ENCODE measurements at places on chromosomes 7 and 10. TPM values are rescaled to one million over a fixed set of nuclear protein-coding genes. Genes with fewer than 3 reads are reported as not detected.

DNA sequence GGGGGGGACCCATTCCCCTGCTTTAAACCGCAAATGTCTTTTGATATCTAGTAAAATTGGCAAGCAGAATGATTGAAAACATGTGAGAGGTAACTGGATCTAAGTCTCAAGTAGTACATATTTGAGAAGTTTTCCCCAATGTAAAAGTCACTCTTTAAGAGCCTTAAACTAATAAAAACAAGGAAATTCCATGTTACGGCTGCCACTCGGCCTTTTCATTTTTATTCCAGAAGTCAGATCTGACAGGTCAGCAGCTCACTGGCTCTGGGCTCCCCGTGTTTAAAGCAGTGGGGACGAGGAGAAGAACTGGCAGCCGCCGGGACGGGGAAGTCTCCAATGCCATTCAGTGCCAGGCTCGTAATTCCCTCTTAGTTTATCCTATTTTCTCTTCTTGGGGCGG, 80.7 kb downstream of the CUX1 start:
- DNase-seq = no peak

DNA sequence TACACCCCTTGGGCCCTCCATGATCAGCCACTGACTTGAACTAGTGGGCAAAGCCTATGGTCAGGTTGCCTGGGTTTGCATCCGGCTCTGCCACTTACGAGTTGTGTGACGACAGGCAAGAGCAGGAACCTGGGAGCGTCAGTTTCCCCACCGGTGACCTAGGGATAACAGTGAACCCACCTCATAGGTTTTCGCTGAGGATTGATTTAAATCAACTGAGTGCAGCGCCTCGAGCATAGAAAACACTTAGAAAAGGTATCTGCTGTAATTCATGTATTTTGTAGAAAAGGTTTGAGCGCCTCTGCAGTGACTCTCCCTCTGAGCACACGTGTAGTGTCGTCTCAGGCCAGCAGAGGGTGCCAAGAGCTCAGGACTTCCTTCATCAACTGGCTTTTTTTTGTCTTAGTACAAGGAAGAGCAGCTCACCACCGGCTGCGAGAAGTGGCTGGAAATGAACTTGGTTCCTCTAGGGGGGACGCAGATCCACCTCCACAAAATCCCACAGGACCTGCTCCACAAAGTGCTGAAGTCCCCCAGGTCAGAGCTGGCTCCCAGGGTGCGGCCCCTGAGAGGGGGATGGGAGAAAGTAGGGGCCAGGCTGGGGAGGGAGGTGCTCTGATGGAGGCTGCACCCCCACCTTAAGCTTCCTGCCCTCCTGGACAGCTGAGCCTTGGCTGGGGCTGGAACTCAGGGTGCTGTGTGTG, 27.7 kb downstream of the BTBD16 start:
- DNase-seq = peak; percentile 77

DNA sequence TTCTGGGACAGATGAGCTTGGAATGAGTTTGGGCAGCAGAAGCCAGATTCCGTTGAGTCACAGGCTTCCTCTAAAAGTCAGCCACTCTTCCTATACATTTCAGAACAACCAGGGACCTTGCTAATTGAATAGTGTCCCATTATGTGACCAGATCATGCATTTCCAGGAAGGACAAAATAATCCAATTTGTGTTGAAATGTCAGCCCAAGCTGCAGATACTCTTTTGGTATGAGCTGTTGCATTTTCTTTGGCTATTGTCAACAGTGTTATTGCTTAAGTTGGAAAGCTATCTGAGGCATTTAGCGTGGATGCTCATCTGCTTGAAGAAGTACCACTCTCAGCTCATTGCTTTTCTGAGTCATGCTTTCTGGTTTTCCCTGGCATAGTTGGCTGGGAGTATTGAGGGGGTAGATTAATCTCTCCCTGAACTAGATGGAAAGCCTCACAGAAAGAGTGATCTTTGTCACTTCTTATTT, 223.7 kb upstream of the HABP2 start:
- peak; percentile 46 for DNase-seq

Gene CCT6A
- 1,301 TPM for total RNA-seq

DNA sequence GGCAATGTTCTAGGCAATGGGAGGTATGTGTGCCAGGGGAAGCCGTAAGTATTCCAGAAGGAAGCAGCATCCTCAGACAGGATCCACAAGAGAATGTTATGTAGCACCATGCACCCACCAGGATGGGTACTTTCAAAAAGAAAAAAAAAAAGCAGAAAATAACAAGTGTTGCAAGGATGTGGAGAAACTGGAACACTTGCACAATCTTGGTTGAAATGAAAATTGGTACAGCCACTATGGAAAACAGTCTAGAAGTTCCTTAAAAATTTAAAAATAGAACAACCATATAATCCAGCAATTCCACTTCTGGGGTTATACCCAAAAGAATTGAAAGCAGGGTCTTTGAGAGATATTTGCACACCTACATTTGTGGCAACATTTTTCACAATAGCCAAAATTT, 20.2 kb downstream of the C10orf71 start:
- DNase-seq = no peak

DNA sequence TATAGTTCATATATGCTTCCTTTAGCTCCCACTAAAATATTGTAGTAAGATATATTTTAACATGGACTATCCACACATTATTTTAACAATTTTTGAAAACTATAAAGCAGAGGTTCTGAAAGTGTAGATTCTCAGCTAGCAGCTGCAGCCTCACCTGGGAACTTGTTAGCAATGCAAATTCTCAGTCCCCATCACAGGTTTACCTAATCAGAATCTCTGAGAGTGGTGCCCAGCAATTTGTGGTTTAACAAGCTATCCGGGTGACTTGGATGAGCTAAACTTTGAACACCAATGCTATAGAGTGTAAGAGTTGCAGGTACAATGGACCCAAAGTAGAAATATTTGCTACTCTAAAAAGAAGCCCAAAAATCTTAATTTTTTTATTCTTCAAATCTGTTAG, 99.8 kb upstream of the MDFIC start:
- no peak for DNase-seq

Gene CAV1
- 514 TPM for total RNA-seq

GRCh38 chr10:13743101-13743693, 156.4 kb downstream of the PRPF18 start:
- no peak for DNase-seq

- DNase-seq = no peak
Measured at GRCh38 chr10:119138346-119139306, 26.9 kb downstream of the SFXN4 start.

GRCh38 chr7:107355616-107356015, 114.2 kb upstream of the GPR22 start:
- no peak for DNase-seq

DNA sequence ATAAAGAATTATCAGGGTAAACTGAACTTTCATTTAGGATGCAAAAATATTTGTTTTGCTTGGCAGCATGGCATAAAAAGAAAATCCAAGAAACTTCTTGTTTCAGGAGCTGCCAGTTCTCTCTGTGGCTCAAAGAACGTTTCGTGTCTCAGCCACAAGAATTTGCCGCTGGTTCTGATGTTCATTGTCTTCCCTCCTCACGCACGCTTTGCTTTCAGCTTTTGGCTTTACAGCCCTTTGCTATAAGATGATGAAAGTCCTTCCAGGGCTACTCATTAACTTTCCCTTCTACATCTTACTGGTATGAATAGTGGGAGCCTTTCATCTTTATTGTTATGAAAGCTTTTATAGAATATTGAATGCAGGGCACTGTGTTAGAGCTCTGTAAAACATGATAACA, 124.7 kb downstream of the BICC1 start:
- peak; percentile 73 for DNase-seq

DNA sequence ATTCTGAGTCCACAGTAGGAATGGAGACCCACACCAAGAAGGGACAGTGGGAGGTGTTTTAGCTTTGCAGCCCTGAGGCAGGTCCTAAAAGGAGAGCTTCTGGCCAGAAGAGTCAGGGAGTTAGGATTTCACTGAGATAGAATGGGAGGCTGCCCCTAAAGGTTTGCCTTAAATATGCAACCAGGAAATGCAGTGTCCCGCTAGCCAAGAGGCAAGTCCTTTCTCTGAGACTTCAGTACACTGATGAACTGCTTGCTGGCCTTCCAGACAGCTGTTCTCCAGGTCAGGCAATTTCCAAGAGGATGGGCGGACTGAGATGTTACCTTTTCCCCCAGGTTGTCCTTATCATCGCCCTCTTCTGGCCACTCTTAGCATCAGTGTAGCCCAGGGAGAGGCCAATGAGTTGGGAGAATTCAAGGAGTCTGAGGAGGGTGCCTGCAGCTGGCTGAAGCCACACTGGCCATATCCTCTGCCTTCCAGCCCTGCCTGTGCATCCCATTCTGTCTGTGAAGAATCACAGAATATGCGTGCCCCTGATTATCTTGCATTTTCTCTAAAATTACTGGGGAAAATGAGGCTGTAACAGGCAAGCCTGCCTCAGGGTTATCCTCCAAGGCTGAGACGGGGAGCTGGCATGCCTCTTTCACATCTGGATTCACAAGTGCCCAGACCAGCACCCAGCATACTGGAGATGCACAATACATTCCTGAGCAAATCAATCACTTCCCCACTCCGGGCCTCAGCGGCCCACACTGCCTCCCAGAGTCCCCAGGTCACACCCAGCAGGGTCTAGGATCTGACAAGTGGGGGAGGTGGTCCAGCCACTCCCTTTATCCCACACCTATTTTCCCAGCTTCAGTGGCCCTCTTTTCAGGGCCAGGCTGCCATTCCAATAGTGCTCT, 2.4 kb downstream of the TLL2 start:
- DNase-seq = peak; percentile 47

DNA sequence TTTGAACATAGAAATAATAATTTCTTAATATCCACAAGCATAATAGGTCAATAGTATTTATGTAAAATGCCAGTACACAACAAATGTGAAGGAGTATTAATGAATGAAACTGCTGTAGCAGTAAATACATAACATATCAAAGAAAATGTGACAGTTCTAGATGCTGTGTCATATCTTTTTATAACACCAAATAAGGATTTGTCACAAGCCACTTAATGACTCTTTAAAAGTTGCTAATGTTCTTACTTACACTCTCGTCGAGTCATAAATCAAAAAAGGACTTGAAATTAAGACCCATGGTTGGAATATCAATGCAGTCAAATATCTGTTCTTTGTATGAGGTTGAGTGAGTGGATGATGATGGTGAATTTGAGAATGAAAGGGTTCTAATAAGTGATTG, 96.6 kb downstream of the CELF2 start:
- no peak for DNase-seq

- DNase-seq = no peak
Measured at GRCh38 chr7:94237417-94237816, 157.3 kb upstream of the COL1A2 start.

Gene IGFBP1
- 2.6 TPM for total RNA-seq

Gene CCL26
- 1.5 TPM for total RNA-seq

GRCh38 chr7:92644406-92645113, 54.4 kb upstream of the FAM133B start:
- no peak for DNase-seq
